ENCODE measurements at places on chromosomes 2 and 18.

DNA sequence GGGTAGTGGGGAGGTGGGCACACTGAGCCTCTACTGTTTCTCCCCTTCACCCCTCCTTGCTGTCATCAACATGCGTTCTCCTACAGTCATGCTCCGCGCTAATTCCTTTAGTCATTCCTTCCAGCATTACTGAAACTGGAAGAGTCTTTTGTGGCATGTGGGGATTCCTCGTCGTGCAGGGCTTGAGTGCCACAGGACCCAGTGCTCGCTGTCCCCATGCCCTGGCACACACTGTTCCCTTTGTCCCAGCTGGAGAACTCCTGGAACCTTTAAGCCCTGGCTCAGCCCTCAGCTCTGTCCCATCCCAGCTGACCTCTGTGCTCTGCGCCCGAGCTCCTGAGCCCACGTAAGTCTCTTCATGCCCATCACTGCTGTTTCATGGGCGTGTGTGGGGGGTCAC is 42.1 kb downstream of the ODC1 start:
- DNase-seq = no peak

DNA sequence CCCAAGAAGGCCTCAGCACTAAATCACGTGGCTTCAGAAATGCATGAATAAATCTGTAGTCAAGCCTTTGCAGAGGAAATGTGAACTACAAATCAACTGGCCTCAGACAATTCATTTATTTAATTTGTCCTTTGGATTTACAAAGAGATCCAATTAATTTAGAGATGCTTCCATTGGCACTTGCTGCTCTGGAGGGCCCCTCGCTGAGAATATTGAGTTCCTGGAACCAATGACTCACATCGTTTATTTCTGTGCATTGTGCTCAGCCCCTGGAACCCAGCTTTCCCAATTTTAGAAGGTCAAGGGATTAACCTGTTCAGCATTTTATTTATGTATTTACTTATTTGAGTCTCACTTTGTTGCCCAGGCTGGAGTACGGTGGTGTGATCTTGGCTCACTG is 47.2 kb upstream of the MGAT4A start:
- DNase-seq = no peak

DNA sequence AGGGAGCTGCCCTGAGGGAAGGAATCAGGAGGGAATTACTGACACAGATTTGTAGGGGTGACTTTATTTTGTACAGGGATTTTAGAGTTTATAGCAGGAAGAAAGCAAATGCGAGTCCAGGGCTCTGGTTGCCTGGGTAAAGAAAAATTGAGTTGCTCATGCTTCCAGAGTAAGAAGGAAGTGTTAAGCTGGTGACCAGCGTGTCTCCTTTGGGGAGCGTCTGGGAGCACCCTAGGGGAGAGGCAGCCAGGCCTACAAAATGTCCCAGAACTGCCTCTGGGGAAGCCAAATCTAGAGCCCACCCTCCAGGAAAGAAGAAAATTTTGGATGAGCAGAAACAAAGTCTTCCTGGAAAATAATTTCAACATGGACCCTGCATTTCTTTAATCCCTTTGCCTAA is 147.0 kb downstream of the VAPA start:
- no peak for DNase-seq

- no peak for DNase-seq
Observed at GRCh38 chr2:151947813-151948165, 119.6 kb upstream of the ARL5A start.

DNA sequence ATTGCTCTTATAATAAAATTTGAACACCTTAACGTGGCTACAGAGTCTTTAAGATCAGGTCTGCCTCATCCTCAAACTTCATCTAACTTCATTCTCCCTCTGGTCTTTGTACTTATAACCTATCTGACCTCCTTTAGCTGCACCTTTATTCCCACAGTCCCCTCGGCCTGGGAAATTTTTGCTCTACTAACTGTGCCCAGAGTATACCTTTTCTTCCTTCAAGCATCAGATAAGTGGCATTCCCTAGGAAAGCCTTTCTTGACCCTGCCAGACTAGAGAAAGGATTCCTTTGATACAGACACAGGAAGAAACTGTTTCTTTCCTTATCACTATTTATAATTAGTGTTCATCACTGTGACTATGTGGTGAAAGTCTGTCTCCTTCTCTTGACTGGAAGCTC is 79.2 kb upstream of the RPRM start:
- no peak for DNase-seq

GRCh38 chr18:43482136-43482535 is 204.8 kb upstream of the SYT4 start:
- DNase-seq = no peak

GRCh38 chr18:59737776-59738300 is 40.6 kb upstream of the CCBE1 start:
- no peak for DNase-seq

- DNase-seq = no peak
Observed at GRCh38 chr18:70047931-70048603, 100.4 kb upstream of the CD226 start.

- peak; percentile 66 for DNase-seq
Observed at GRCh38 chr2:237440819-237441281, 26.9 kb upstream of the COL6A3 start.

GRCh38 chr2:148540022-148540421 is 104.5 kb upstream of the EPC2 start:
- no peak for DNase-seq

DNA sequence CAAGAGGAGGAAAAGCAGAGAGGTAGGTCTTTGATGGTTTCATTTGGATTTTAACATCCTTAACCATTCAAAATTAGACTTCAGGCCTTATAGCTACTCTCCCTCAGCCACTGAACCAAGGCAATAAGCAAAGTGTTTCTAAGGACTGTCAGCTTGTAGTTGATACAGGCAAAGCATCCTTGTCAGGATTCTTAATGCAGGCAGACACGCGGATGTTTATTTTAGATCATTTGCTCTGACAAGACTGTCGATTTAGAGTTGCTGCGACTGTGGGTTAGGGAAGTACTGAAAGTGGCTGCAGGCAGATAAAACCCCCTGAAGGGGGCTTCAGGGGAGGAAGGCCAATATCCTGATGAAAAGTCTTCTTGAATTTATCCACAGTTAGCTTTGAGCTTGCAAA is 46.6 kb downstream of the CDH20 start:
- DNase-seq = no peak

DNA sequence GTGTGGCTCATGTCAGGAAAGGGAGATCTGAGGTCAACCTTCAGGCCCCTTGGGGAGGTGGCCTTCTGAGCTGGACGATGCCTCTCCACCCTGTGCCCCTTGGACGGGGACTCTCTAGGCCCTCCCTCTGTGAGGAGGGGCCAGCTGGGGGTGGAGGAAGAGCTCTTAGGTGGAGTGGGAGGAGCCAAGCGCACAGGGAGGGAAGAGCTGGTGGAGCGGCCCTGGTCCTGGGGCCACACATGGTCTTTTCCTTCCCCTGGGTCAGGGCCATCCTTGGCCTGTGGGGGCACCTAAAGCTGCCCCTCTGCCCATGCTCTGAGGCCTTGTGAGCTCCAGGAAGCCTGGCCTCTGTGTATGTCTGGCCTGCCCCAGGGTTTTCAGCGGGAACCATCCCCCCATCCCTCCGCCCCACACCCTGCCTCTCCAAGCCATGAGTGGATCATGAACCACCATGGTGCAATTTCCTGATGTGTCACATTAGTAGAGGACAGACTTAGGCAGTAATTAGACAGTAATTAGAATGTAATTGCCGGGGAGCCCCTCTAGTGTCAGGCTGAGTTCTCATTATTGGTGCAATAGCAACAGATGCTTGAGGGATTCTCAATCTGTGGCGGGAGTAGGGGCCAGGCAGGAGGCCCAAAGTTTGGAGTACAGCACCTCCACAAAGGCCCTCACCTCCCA is 63.0 kb downstream of the GLI2 start:
- no peak for DNase-seq

DNA sequence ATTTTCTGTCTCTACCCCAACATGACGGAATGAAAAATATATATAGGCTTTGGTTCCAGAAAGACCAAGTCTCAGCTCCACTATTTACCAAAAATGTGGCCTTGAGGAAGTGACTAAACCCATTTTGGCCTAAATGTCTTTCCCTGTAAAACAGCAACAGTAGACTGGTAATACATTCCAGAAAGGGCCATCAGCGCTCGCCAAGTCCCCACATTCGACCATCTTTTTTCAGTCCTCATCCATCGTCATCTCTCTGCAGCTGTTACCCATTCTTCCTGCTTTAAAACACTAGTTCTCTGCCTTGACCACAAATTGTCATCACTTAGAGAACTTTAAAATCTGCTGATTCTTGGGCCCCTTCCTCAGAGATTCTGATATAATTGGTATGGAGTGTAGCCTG is 183.8 kb upstream of the CTAGE1 start:
- DNase-seq = no peak

GRCh38 chr2:171893824-171894611 is at the start of gene SLC25A12:
SLC25A12 (minus strand) TSS chr2:171894244; CDS start chr2:171894214, 30 bp downstream.
- DNase-seq = peak; percentile 80

GRCh38 chr2:9777081-9777480 is 66.2 kb upstream of the TAF1B start:
- no peak for DNase-seq
